A549 (cell line): ENCODE measurements at places on chromosomes 7 and 10. TPM values are rescaled to one million over a fixed set of nuclear protein-coding genes. Genes with fewer than 3 reads are reported as not detected.

DNA sequence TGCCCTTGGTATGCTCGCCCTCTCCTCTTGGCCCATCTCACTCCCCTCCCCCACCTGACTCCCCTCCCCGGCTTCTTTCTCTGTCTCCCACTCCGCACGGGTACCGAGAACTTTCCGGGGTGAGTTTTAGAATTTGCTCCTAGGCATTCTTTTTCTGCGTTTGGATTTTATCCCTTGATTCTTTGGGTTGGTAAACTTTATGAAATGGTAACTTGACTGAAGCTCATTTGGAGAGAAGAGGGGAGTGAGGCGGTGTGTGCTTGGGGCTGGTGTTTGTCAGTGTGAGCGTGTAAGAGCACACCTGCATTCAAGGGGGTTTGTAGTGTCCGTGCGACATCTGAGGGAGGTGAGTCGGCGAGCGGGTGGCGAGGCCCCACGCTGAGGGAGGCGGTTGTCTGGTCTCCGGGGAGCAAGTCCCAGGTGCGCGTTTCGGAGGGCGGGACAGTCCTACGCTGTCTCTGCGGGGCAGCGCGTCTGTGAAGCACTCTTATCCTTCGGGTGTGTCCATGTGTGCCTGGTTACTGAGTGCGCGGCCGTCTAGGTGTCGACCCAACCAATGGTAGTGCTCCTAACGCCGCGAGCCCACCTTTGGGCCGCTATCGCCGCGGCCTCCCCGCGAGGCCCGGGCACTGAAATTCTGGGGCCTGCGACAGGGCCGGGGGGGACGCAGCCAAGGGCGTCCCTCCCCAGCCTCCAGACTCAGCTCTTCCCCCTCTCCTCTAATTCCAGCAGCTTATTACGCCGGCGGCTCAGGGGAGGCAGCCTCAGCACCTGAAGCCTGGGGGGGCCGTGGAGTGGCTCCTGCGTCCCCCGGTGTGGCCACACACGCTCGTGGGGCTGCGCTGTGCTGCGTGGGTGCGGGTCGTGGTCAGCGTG, 2.6 kb upstream of the ZNF503 start:
- no peak for DNase-seq

DNA sequence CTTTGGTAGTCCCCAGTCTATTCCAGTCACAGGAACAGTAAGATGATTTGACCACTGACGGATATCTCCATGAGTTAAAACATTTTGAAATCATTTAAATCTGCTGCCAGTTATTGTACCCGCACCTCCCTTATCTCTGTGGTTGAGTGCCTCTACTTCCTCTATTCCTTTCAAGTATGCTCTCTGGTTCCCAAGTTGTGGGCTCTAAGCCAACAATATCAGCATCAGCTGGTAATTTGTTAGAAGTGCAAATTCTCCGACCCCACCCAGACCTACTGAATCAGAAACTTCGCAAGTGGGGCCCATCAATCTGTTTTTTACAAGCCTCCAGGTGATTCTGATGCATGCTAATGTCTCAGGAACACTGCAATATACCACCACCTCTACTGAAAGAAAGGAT, 235.5 kb downstream of the CCSER2 start:
- DNase-seq: no peak

GRCh38 chr7:37265006-37265405, 183.7 kb downstream of the ELMO1 start:
- DNase-seq: no peak

- peak; percentile 33 for DNase-seq
These were observed 90.7 kb upstream of the C1QL3 start for GRCh38 chr10:16612115-16612980.

GRCh38 chr7:44072364-44073231, 7.2 kb upstream of the PGAM2 start:
- peak; percentile 78 for DNase-seq

The SEM1 gene
- polyA plus RNA-seq: 855 to 978 TPM (median 859 TPM) in 3 replicates

The PON1 gene
- 0.93 to 1.8 TPM (median 1.1 TPM) in 3 replicates for polyA plus RNA-seq

The PDAP1 gene
- polyA plus RNA-seq: 334 to 347 TPM (median 343 TPM) in 3 replicates

The DDC gene
- polyA plus RNA-seq: 1.0 to 2.1 TPM (median 1.3 TPM) in 3 replicates

- DNase-seq: no peak
These were observed 57.6 kb downstream of the LYZL1 start for GRCh38 chr10:29346296-29347001.

GRCh38 chr10:3782451-3783315, 2.3 kb downstream of the KLF6 start:
- peak; percentile 82 for DNase-seq

GRCh38 chr10:122044713-122045112, 55.8 kb downstream of the TACC2 start:
- no peak for DNase-seq

DNA sequence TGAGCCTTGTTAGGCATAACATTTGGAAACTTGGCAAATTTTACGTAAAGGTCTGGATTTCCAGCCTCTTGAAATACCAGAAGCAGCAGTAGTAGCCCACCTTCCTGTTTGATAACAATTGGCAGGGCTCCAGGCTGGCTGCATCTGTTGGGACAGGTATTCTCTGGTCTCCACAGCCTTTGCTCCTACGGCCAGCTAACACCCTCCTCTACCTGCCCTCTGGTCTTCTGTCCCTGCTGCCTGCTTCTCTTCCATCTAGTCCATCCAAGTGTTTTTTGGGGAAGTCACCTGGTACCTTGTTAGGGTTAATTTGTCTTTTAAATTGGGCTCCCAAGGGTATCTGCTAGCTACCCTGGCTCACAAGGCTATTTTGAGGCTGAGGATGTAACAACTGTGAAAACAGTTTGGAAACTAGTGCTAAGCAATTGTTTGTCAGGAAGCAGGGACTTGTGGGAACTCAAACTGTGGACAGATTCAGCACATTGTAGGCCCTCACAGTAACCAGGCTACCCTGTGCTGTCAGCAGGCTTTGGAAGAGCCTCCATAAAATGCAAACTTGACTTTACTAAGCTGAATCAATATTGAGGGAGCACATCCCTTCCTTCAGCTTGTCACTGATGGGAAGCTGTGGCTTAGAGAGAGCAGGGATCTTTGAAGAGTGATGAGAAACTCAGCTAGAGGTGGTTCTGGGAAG, 8.5 kb downstream of the RPS24 start:
- no peak for DNase-seq

The GALNT17 gene
- 0.03 TPM in 1 of 3 replicates, not detected in the others for polyA plus RNA-seq

DNA sequence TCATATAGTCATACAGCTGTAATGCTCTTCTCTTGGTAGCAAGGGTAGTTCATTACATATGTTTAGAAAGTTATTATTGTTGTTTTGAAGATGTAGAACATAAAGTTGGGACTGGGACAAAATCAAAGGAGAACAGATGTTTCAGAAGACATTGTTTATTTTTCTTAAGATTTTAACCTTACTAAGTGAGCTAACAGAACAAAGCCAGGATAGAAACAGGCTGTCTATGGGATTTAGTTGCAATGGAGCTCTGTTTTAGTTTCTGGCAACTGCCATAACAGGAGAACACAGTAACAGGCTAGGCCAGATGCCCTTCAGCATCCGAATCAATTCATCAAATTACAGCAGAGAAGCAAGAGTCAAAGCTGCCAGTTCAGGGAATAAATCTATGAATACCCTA, 382.4 kb downstream of the ARL4A start:
- DNase-seq: no peak

The CRHR2 gene
- not detected in 3 replicates for polyA plus RNA-seq

- no peak for DNase-seq
These were observed 23.0 kb downstream of the ZNF33B start for GRCh38 chr10:42615419-42615818.

DNA sequence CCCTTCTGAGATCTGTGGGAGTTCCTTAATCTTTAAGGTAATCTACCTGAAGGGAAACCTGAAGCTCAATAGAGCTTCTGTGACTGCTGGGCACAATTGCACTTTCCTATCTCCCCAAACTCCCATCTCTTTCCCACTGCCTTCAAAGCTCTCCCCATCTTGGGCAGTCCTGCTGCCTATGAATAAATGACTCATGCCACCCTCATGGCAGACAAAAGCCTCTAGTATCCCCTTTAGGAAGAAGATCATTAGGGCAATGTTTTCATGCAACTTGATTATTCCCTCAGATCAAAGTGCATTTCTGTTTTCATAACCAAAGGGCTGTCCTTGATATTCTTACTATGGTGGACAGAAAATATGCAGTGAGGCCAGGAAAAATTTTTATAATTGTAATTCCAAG, 704.9 kb upstream of the LRRN3 start:
- DNase-seq: no peak

The NUTM2E gene
- polyA plus RNA-seq: 0.22 to 0.37 TPM (median 0.29 TPM) in 3 replicates

DNA sequence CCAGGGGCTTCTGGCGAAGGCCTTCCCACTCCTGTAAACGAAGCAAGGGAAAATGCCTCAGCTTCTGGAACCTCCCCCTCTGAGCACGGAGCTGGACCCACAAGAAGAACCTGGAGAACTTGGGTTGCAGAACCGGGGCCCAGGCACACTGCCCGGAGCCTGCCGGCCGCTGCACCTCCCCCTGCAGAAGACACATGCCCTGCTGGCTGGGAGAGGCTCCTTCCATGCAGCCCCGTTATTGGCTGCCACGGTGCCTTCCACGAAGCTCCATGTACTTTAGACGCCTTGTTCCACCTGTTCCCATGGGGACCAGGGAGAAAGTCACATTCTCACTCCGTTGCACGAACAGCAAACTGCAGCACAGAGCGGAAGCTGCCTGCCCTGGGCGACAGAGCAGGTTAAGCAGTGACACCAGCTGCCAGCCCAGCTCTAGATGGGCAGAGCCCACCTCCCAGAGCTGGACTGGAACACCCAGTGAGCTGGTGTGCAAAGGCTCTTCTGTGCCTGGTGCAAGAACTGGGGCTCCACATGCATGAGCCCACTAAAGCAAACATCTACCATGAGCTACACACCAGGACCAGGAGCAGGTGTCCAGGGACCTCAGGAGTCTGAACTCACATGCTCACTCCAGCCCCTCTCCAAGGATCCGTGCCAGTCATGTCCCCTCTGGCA, 70.1 kb downstream of the TNS3 start:
- no peak for DNase-seq

The SPDYE5 gene
- not detected in 3 replicates for polyA plus RNA-seq

- DNase-seq: no peak
These were observed 51.0 kb downstream of the CFAP46 start for GRCh38 chr10:132891368-132891767.

The PDE6C gene
- not detected in 3 replicates for polyA plus RNA-seq

The FKBP6 gene
- not detected in 3 replicates for polyA plus RNA-seq

GRCh38 chr10:30422981-30423654, 10.9 kb upstream of the MAP3K8 start:
- peak; percentile 89 for DNase-seq

The PCLO gene
- 0.41 to 0.84 TPM (median 0.70 TPM) in 3 replicates for polyA plus RNA-seq

DNA sequence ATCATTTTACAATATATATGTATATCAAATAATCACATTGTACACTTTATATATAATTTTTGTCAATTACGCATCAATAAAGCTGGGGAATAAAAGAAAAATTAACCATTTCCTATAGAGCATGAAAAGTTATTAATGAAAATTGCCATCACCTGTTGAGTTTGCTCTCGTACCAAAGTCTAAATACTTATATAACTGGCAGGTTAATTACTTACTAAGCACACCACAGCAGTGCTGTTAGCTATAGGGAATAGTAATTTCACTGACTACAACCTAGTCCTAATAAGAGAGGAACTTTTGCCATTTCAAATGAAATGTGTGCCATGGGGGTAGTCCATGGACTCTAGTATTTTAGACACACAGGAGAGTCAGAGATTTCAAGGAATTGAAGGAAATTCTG, 176.9 kb upstream of the COL1A2 start:
- DNase-seq: no peak

GRCh38 chr7:55533050-55533728, 39.1 kb downstream of the VOPP1 start:
- DNase-seq: no peak

DNA sequence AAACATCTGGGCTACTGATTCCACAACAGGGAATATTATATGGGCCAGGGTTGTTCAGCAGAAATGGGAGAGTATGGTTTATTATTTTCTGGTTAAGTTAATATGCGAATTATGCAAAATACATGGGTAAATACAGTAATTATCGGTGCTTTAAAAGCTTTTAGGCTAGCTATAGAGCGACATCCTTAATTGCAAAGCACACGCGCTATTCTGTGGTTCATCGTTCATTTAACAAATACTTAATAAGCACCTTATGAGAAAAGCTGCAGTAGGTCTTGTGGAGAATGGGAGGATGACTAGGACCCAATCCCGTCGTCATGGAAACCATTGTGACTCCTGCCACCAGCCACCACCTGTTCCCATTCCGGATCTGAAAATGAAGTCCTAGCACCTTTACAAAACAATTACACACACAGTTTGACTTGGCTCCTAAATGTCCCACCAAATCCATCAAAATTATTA, 623 bp upstream of the CEP41 start:
- peak; percentile 29 for DNase-seq

- peak; percentile 62 for DNase-seq
These were observed 514 bp downstream of the NHLRC2 start for GRCh38 chr10:113854761-113855588.

The TMEM196 gene
- not detected in 3 replicates for polyA plus RNA-seq
